ENCODE measurements at places on chromosomes 4 and X.
A peak's percentile ranks its signal among the peaks of the same experiment; 100 is the strongest.

- no peak for DNase-seq
Measured at GRCh38 chrX:120262859-120263708, 12.5 kb downstream of the ZBTB33 start.

DNA sequence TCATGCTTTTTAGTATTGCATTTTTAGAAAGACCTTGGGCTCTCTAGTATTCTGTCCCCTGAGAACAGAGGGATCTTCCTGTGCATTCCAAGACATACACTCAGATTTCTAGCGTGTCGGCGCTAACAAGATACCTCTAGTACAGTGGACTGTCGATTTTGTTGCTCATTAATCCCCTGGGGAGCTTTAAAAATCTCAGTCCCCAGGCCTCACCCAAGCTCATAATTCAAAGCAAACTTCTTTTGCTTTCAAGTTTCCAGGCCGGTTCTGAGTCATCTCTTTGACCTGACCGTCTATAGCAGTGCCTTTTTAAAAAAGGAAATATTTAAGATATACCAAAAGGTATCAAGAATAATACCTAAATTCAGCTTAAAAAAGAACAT, 137.0 kb downstream of the AMMECR1 start:
- peak; percentile 65 for DNase-seq

DNA sequence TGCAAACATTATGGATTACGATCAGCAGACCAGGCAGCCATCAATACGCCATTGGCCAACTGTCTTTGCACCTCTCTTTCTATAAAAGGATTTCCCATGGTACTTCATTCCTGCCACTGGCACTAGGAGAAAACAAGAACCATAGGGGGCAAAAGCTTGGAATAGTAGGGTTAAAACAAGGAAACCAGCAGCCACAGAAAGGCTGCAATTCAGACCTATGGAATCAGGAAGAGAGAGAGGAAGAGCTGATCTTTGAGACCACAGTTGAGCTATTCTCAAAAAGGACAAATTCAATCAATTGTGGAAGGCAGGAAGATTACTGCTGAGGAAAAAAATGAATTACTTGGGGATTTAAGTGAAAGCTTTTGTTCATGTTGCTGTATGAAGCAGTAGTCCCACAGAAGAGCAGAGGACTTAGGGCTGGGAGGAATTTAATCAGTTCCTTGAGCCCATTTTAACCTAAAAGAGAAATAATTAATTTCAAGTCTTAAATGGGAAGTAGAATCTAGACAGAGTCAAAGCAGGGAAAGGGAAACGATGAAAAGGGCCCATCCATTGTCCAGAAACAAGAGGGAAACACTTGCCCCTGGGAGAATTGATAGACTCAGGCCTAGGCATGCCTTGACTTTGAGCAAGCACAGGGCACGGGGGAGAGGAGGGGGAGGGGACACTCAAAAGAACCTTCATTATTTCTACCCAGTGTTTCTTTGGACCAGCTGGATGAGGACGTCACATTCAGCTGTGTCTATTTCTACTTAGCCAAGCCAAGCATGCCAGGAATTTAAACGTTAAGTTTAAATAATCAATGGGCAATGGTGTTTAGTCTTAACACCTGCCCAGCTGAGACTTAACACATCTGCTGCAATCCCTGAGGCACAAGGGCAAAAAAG, 50.7 kb downstream of the SCD5 start:
- DNase-seq: no peak

GRCh38 chr4:83305187-83305586, 20.6 kb upstream of the COQ2 start:
- no peak for DNase-seq

GRCh38 chrX:113868177-113868576, 715.7 kb upstream of the HTR2C start:
- peak; percentile 13 for DNase-seq

DNA sequence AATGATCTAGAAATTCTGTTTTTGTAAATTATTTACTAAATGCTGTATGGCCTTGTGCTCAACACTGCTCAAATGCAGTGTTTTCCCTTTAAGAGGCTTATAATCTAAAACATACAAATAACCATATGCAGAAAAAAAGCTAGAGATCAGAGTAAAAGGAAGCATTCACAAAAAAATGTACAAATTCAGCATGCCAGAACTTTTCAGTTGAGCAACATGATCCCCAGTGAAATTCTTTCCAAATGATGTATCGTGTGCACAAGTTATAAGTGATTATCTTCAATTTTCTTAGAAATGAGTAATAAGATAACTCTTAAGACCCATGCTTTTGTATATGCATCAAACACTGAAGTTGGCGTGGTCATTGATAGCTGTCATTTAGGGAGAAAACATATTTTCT, 5.0 kb downstream of the GPC3 start:
- DNase-seq: no peak

- no peak for DNase-seq
Measured at GRCh38 chr4:152607178-152607577, 71.3 kb upstream of the FBXW7 start.

GRCh38 chr4:40800064-40800463, 50.3 kb downstream of the NSUN7 start:
- no peak for DNase-seq

DNA sequence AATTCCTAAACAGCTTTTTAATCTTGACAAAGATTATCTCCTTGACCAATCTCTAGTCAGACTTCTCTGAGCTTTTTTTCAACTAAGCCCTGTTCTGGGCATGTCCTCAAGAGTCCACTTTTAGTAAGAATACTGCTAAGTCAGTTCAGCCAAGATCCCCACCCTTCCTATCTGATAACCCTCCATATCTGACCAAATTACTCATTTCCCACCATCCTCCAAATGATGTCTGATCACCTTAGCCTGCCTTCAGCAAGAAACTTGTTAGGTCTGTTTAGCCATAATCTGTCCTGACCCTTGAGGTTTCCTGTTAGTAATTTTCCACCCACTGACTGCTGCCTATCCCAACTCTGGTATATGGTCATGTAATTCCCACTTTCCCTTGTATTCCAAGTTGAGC, 65.2 kb downstream of the FAM13A start:
- DNase-seq: peak; percentile 80

GRCh38 chrX:97189668-97190067, 306.0 kb downstream of the RPA4 start:
- DNase-seq: no peak

- DNase-seq: no peak
Measured at GRCh38 chr4:154158361-154159155, 333.0 kb downstream of the DCHS2 start.
